Stimulated activated CD8-positive, alpha-beta memory T cell treated with anti-CD3 and anti-CD28 coated beads, Interleukin-4, amount 100 ng/mL, for 1 hour (primary cell): ENCODE measurements at places on chromosomes 7 and 10.

- DNase-seq = no peak
These were observed 564.5 kb downstream of the PTPRN2 start for GRCh38 chr7:158023157-158023556.

DNA sequence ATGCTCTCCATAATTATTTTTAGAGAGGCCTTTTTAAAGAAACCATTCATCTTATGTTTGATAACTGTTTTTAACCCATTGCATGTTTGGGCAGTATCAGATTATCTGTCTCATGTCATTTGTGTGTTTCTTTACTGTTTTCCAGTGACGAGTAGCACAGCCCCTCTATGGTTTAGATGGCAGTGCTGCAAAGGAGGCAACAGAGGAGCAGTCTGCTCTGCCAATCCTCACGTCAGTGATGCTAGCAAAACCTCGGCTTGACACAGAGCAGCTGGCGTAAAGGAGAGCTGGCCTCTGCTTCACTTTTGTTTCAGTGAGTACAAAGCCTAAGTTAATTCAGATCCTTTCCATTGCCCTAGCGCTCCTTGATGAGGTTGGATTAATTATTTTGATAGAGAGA lies 80.4 kb upstream of the GARIN1A start:
- no peak for DNase-seq

- DNase-seq = no peak
These were observed 42.8 kb upstream of the DNAAF5 start for GRCh38 chr7:683526-684205.

DNA sequence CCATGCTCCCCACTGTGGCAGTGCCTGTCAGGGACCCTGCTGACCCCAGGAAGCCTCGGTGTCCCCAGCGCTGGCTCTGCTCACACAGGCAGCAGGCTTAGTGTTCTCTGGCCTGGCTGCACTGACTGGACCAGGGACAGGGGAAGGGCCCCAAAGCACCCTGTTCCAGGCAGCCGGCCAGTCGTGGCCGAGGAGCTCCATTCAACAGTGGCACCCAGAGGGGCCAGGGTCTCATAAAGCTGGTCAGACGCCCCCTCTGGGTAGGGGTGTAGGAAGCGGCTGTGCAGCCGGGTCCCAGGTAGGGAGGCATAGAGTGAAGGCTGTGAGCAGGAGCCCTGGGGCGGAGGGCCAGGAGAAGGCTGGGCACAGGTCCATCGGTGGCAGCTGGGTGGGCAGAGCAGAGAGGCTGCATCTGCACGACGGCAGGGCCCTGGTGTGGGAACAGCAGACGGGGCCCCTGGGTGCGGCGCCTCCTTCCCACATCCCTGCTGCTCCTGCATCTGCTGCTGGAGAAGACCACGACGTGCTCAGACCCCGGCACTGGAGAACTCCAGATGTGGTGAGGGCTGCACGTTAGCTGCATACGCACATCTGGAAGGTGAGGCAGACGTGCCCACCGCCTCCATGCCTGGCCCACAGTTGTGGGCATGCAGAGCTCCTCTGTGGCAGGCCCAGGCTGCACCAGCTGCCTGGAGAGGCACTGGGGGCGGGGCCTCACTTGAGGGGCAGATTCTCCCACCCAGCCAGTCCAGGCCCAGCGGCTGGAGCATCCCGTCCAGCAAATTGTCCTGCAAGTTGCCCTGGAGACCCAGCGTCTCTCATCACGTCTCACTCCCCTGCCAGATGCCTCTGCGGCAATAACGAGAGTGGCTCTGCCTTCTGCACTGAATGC lies 25.1 kb downstream of the MNX1 start:
- DNase-seq = no peak

GRCh38 chr7:93218997-93219827 lies 7.1 kb downstream of the HEPACAM2 start:
- no peak for DNase-seq

GRCh38 chr10:86597306-86597705 lies 57.0 kb upstream of the OPN4 start:
- DNase-seq = no peak

DNA sequence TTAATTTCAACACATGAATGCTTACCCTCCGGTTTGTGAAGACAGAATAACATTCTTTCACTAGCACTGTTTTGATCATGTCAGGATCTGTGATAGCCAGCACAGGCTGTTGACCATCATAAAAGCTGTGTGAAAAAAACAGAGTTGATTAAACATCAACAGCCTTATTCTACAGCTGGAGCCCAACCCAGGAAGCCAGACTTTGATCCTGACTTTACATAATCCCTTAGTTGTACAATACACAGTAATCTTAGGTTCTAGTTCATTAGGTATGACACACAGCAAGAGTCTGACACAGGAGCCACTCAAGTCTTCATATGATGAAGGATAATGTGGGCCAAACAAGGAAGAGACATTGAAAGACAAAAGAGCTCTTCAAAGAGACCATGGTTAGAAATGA lies 11.4 kb downstream of the CYP3A4 start:
- DNase-seq = no peak

DNA sequence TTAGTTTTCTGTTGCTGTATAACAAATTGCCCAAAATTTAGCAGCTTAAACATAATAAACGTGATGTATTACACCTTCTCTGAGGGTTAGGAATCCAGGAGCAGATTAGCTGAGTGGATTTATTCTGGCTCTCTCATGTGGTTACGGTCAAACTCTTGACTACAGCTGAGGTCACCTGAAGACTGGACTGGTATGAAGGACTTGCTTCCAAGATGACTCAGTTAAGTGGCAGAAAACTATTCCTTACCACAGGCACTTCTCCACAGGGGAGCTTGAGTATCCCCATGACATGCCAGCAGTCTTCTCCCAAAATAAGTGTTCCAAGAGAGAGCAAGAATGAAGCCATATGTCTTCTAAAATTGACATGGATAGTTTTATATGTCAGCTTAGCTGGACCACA lies 957.2 kb upstream of the GHITM start:
- no peak for DNase-seq

DNA sequence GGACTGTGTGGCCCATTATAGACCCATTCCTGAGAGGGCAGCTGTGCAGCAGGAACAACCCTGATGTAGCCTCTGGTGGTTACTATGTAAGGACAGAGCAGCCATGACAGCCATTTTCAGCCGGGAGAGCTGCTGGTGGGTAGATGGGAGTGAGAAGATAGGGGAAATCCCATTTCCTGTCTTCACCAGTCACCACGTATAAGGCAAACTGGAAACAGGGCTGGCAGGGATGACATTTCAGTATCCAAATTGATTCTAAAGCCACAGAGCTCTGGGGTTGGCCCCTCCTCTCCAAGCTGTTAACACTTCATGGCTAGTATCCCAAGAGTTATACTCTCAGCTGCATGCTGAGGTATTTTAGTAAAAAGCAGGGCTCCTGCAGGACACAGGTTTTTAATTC lies 15.2 kb upstream of the FZD1 start:
- DNase-seq = no peak

DNA sequence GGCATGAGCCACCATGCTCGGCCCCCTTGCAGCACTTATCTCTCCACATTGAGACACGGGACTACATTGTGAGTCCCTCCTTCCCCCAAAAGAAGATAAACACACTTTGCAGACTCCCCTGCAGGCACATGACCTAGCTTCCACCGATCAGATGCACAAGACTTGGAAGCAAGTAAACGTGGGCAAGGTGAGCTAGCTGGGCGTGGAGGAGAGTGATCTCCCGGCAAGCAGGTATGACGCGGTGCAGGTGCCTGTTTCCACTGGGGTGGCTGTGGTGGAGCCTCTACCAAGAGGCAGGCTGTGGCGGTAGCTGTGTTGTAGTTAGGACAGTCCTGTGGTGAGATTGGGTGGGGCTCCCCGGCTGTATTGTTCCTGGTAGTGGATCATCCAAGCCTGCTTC lies 7.7 kb upstream of the COMTD1 start:
- no peak for DNase-seq

GRCh38 chr10:110483633-110484032 lies 14.1 kb upstream of the DUSP5 start:
- DNase-seq = no peak

- no peak for DNase-seq
These were observed 14.6 kb upstream of the PWWP2B start for GRCh38 chr10:132382231-132382922.

- DNase-seq = no peak
These were observed 588.7 kb upstream of the MBL2 start for GRCh38 chr10:53361281-53361680.

DNA sequence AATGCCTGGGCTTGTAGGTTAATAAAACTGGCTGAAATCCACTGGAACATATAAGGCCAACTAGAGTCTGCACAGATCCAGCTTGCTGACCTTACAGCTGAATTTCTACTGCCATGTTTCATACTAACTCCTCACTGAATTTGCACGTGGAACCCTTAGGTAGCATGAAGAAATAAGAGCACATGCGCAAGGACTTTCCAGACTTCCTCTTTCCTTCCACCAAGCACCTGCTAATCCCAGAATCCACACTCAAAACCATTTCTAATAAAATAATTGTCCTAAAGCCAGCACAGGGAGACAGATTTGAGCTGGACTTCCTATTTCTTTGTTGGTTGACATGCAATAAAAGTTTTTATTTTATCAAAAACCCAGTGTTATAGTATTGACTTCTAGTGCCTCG lies 46.8 kb downstream of the NPVF start:
- DNase-seq = no peak

GRCh38 chr10:88661577-88661976 lies 2.7 kb upstream of the LIPF start:
- DNase-seq = no peak

GRCh38 chr10:42477170-42477569 lies 161.2 kb downstream of the ZNF33B start:
- DNase-seq = no peak

GRCh38 chr7:2522780-2523433 lies 3.3 kb downstream of the LFNG start:
- DNase-seq = no peak

DNA sequence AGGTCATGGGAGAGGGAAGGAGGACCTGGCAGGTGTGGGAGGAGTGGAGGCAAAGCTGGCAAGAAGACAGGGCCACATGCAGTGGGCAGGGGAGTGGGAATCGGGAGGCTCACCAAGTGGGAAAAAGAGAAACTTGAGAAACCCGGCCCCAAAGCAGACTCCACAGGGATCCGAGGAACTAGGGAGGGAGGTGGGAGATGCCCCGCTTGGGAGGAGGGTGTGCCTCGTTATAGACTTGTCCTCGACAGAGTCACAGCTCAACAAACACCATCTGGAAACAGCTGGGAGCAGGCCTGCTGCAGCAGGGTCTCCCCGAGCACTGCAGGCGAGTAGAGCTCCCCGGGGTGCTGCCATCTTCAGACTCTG lies 54.8 kb downstream of the MKI67 start:
- no peak for DNase-seq

DNA sequence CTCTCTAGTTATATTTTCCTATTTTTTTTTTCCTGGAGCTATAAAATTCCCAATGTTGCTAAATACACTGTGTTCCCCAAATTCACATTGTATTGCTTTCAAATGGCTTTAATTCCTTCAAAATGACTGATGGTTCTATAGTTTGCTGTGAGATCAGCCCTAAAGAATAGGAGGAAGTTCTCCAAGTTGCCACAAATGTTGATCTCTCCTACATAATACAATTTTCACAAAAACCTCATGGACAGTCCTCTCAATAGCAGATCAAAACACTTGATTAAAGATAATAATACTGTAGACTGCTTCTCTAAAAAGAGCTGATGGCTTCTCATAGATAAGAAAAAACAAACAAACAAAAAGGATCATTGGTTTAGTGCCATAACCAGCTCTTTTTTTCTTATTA lies 97.8 kb upstream of the CAV2 start:
- no peak for DNase-seq

DNA sequence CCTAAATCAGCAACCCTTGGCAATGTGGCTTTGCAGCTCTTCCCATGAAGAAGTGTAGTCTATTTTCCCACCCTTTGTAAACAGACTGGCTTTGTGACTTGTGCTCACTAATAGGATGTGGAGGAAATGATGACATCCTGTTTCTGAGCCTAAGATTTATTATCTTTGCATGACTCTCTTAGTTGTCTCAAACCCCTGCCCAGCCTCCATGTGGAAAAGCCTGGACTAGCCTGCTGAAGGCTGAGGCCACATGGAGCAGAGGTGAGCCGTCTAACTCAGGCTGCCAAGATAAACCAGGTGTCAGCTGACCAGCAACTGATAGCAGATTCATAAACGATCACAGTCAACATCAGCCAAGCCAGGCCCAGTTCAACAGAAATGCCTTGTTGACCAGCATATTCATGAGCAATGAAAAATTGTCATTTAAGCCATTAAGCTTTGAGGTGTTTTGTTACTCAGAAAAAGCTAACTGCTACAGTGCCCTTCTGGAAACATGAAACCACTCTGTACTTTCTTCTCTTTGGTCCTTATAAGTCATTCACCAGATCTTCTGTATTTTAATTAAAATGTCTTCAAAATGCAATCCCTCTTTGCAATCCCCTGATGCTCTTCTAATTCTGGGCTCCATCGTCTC lies 586.3 kb upstream of the ANKRD30A start:
- no peak for DNase-seq

DNA sequence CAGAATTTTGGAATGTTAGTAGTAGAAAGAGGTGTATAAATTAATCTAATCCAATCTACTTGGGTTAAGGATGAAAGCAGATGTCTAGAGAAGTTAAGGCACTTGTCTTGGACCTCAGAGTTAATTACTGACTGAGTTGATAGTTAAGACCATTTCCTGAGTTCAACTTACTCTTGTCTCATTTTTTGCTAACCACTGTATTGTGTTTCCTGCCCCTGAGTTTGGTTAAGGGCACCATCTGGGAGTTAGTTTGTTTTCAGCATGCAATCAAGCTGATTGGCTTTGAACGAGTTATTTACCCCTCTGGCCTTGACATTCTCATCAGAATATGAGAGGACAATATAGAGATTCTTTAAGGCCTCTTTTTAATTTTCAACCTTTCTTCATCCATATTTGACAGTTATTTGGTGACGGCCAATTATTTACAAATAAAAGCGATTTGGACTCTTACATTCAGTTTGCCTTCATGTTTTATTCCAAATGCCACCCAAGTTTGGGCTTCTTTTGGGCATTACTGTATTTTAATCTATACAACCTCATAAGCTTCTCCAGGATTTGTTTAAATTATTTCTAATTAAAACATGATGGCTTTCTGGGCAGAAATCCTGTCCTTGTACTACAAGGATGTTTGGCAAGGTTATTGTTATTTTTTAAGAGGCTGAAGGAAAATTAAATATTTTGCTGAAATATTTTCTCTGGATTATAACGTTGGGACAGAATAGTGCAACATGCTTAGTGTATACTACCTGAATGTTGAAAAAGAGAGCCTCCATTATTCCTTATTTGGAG lies 225.0 kb downstream of the CACNB2 start:
- no peak for DNase-seq

DNA sequence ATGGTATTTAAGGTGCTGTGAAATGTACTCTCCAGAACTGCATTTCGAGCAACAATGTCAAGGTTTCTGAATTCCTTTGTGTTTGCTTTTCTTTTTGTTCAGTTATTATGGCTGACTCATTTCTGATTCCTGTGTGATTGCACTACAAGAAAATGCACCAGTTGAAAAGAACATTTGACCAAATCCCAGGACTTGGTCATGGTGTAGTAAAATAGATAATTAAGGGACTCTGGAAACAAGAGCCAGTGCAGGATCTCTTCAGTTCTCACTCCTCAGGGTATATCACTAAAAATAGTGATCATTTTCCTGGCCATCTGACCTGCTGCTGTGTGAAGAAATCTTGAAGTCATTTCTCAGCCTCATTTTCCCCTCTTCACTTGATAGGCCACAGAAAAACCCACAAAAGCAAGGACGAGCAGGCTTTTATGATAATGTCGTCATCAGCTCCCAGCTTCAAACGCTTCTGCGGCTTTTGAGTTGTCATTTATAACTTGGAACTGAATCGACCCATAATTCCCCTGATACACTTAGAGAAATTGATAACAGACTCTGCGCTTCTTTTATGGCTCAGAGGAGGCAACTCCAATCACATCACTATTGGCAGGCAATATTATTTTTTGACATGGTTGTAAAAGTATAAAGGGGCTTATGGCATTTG lies 274.7 kb downstream of the HDAC9 start:
- no peak for DNase-seq
